ENCODE measurements at places on chromosomes 11 and 22.

- DNase-seq: peak; percentile 80
These were observed 67.7 kb downstream of the FDX1 start for GRCh38 chr11:110497231-110497978.

DNA sequence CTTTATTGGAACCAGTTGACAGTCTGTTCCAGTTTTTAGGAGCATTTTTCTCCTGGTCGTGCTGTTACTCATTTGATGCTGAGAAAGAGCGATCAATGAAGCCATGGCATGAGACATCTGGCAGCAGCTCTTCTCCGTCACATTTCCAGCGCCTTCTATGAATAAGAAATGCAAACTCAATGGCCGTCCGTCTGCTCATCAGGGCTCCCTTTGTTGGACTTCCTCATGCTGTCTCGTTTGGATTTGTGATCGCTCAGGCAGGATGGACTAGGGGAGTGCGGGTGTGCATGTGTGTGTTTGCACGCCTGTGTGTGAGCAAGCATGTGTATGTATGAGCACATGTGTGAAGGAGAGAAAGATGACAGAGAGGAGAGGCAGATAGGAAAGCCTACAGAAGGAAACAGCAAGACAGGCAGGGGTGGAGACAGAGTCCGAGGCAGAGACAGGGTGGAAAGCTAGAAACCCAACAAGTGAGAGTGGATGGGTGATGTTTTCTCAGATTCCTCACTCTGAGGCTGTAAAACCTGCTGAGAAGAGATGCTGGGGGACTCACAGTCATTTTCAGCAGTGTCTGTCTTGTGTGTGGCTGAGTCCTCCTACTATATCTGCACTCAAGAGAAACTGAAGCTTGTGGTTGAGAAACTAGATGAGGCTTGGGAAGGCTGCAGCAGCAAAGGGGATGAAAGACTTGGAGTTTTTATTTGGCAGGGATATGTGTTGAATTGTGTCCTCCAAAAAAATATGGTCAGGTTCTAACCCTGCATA lies 56.0 kb upstream of the CLMP start:
- no peak for DNase-seq

DNA sequence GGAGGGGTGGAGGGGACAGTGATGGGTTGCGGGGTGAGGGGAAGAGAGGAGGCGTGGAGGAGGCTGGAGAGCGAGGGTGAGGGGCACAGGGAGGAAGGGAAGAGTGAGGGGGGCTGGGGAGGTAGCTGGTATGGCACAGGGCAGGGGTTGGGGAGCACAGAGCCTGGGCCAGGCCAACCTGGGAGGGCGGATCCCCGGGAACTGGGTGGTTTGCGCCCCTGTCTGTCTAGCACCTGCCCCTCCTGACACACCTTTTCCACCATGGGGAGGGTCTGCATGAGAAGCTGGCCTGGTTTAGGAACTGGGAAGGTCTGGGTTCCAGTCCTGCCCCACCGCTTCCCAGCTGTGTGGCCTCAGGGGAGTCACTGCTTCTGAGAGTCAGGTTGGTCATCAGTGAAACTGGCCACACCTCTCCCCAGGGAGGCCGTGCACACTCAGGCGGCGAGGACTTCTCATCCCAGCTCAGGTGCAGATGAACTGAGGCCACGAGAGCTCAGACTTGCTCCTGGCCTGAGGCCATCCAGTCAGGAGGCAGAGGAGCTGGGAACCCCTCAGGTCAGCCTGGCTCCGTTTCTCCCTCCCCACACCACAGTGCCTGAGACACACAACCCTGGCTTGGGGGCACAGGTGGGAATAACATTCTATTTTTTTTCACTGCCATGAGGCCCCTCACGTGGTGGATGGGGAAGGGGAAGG lies 95.6 kb downstream of the PHF21B start:
- DNase-seq: no peak

GRCh38 chr11:118956847-118957469 lies 860 bp downstream of the UPK2 start:
- DNase-seq: no peak

DNA sequence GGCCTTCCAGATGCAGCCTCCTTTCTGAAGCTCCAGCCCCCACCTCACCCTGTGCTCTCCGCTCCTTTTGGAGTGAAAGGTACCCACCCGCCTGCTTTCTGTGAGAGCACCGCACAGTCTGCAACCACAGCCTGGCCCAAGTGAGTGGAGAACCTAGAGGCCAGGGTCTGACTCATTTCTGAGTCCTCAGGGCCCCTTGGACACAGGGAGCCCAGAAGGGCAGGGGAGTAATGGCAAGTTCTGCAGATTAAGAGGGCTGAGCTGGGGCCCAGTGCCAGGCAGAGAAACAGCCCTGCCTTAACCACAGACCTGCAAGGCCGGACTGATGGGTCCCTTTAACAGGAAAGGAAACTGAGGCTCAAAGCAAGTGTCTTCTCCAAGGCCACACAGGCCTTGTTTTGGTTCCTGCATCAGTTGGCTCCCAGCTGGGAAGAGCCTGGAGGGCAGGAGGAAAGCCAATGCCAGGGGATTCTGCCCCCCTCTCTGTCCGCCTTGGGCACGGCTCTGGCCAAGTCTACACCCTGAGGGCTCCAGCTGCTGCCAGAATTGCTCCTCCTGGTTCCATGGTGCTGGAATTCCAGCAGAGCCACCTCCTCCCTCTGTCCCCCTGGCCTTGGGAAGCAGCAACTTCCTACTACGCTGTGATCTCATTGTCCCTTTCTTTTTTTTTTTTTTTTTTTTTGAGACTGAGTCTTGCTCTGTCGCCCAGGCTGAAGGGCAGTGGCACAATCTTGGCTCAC lies 55.1 kb downstream of the CYTH4 start:
- DNase-seq: no peak

DNA sequence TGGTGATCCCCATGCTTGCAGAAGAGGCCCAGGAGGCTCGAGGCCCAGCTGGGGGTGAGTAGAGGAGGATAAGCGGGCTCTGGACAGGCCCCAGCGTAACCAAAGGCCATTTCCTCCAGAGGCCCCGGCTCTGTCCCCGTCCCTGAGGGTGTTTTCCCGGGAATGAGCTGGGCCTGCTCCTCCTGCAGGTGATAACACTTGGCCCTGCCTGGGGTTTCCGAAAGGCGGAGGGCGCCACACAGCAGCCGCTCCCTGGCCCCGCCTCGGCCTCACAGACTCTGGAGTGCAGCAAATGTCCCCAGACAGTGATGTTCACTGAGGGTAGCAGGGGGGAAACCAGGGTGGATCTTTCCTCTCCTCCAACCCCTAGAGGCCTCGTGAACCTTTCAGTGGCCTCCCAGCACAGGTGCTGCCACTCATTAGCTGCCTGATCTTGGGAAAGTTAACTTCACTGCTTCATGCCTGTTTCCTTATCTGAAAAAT lies 10.5 kb upstream of the MGAT3 start:
- DNase-seq: peak; percentile 39

DNA sequence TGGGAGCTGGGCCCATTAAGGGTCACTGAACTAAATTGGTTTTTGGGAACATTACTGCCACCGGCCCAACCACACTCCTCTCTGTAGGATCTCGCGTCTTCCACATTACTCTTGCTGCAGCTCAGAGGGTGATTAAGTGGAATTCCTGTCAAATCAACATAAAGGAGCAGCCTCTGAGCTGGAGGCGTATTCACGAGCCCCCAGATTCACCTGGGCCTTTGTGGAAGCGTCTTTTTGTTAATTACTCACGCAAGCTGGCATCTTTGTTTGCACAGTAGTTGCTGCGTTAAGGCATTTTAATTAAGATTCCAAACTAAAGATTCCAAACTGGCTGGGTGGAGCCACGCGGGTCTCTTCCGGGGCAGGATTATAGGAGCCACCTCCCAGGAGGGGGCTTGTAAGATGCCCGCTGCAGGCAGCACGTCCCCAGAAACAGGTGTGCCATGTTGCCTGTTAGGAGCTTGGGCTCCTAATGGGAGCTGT lies 21.5 kb upstream of the RFPL3 start:
- no peak for DNase-seq

Data from HL-60 (cell line).